ENCODE measurements at places on chromosomes 16 and 17.

DNA sequence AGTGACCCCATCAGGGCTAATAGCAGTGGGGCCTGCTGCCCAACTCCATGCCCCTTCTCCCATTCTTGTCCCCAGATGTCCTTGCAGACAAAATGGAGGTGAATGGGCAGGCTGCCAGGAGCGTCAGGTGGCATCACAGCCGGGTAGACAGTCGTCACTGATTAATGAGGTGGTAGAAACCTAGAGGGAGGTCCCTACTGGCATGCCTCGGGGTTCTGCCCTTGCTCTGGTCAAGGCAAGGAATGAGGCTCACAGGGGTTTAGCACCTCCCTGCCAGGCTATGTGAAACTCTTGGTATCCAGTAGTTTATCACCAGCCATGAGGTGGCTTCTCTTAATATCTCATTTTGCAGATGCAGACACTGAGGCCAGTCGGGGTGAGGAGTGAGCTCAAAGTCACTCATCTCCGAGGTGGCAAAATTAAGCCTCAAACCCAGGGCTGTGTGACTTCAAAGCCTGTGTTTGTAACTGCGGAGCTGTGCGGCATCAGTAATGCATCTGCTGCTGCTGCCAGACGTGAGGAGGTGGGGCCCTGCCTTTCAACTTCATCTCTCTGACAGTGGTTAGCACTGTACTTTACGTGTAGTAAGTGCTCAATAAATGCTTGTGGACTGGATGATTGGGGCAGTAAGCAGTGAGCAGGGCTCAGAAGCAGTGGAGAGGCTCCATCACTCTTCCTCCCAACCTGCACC lies 21.3 kb downstream of the RAI1 start:
- DNase-seq, result no peak

DNA sequence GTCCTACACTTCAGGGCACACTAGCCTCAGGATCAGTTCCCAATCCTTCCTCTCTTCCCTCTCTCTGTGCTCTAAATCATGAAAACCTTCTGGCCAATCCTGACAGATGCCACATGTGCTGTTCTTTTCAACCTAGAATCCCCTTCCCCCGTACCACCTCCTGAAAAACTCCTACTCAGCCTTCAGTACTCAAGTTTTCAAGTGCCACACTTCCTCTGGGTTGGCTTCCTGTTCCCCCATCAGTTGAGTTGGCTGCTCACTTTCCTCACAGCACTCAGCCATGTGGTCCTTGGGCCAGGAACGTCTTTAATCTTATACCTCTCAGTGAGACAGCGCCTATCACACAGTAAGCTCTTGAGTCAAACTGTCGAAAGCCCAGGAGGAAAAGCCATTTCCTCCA lies 3.3 kb downstream of the ASPHD1 start:
- DNase-seq, result no peak

DNA sequence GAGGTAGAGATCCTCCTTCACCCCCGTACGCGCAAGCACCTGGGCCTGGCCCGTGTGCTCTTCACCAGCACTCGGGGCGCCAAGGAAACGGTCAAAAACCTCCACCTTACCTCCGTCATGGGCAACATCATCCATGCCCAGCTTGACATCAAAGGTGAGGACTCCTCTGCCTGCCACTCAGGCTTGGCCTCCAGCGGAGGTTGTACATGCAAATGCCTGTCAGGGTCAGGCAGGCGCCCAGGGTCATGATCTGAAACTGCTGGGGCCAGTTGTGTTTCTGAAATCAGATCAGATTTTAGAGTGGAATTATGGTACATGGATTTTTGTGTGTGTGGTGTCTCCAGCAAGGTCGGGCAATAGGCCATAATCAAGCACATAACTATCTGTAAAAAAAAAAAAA lies 3.8 kb downstream of the SETD1A start:
- no peak for DNase-seq

GRCh38 chr16:1426734-1427471 lies 4.0 kb upstream of the PERCC1 start:
- no peak for DNase-seq

- DNase-seq, result no peak
Measured at GRCh38 chr16:22900863-22901262, 86.9 kb downstream of the HS3ST2 start.

DNA sequence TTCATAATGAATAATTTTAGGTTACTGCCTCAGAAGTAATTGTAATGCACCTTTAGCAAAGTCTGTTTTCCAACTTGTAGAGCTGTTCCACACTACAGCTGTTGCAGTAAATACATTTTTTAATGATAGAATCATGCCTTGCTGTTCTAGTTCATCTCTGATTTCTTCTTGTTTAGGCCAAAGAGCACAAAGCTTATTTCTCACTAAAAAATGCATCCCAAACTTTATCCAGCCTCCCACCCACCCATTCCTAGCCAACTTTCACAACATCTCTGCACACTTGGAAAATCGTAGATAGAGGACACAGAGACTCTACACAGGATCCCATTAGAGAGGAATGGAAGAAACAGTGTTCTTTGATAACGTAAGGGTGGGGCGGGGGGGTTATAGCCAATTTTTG lies 252.2 kb upstream of the DYNLRB2 start:
- no peak for DNase-seq

DNA sequence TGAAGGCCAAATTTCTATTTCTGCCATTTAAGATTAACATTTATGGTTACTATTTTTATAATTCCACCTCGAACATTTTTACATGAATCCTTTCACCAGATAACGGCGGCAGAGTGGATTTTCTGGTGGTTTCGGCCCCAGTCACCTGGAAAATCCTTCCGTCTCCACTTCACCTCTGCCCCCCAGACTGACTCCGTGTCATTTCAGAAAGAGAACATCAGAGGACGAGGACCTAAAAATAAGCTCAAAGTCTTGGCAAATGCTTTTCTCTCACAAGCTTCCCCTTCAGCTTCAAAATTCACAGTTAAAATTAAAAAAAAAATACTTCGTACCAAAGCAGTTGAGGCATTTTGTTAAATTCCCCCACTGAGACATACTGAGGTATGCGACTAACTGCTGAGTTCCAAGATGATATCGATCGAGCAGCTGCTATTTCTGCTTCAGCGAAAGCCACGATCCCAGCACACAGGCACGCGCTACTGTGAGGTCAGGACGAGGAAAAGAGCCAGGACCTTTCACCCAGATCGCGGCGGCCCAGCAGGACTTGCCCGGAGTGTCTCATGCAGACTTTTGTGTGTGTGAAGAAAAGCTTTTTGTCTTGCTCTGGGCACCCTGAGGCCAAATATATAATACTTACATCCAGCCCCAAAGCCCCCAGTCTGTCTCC lies 36.8 kb downstream of the ASPA start:
- no peak for DNase-seq

DNA sequence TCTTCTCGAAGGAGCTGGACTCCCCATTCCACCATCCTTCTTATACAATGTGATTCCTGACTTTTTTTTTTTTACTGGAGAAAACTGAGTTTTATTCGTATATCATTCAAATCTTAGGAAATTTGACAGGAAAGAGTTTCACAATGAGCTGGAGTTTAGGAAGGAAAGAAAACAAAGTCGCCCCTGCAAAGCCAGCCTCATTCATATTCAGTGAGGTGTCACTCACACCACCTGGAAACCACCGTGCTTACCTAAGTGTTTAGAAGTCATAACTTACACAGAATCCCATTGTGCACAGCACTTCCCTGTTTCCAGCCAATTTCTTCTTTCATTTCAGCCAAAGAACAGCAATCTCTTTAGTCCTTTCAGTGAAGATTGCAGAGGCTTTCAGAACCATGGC lies 90.3 kb upstream of the CHMP6 start:
- no peak for DNase-seq

- no peak for DNase-seq
Measured at GRCh38 chr17:63476854-63477479, at the start of gene ACE. ACE (plus strand) TSS chr17:63477061; CDS start chr17:63477095, 34 bp downstream.

GRCh38 chr17:52079496-52079895 lies 79.0 kb downstream of the CA10 start:
- no peak for DNase-seq

DNA sequence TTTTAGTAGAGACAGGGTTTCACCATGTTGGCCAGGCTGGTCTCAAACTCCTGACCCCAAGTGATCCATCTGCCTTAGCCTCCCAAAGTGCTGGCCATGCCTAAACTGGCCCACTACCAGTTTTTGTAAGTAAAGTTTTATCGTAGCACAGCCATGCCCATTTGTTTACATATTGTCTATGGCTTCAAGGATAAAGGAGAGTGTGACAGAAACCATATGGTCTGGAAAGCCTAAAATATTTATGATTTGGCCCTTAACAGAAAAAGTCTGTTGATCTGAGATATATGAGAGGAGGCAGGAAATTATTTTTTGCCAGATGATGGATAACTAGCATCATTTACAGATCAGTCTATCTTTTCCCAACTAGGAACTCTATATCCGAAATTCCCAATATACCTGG lies 4.5 kb downstream of the AKAP10 start:
- no peak for DNase-seq

DNA sequence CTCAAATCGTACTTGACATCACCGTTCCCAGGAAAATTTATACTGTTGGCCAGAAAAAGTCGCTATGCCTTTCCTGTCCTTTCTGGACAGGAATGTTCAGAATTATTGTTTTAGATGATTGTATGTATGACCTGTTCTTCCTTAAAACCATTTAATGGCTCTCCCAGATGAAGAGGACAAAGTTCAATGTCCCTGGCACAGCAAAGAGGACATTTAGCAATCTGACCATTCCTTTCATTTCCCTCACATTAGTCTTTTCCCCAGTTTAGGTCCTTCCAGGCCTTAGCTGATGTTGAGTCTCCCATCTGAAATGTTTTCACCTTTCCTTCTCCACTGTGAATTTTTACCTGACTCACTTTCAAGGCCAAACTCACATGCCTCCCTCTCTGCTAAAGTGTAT lies 938.9 kb downstream of the CDH11 start:
- DNase-seq, result no peak

- peak; percentile 8 for DNase-seq
Measured at GRCh38 chr16:71467810-71468209, 5.8 kb upstream of the ZNF23 start.

- no peak for DNase-seq
Measured at GRCh38 chr16:64004116-64004515, 1117.7 kb downstream of the CDH11 start.

DNA sequence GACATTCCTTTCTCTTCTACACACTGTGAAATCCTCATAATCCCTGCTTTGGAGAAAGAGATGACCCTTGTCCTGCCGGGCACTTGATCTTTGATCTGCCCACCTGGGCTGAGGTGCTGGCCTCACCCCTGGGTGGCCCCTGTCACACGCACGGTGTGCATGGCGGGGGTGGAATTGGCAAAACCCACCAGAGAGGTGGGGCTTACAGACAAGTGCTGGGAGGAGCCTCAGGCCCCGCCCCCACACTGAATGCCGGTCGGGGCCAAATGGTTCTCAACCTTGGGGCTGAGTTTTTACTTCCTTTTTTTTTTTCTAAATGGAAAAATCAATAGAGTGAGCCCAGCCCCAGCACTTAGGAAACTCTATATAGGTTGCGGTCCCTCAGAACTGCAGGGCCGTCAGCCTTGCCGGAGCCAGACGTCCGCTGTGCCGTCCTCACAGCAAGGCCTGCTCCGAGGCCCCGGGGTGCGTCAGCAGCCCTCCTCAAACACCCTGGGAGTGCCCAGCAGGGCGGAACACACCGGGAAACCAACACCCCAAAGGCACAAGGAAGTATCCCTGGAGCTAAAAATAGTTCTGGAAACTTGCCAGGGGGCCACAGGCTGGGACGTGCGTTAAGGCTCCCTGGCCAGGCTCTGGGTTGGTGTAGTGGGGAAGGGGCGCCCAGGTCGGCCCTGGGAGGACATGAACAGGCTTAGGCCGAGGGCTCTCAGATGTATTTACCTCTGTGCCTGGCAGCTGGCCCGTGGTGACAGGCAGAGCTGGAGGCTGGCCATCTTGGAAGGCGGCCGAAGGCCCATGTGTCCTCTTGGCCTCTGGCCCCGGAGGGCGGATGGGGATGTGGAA lies 11.0 kb downstream of the GPRC5C start:
- no peak for DNase-seq

DNA sequence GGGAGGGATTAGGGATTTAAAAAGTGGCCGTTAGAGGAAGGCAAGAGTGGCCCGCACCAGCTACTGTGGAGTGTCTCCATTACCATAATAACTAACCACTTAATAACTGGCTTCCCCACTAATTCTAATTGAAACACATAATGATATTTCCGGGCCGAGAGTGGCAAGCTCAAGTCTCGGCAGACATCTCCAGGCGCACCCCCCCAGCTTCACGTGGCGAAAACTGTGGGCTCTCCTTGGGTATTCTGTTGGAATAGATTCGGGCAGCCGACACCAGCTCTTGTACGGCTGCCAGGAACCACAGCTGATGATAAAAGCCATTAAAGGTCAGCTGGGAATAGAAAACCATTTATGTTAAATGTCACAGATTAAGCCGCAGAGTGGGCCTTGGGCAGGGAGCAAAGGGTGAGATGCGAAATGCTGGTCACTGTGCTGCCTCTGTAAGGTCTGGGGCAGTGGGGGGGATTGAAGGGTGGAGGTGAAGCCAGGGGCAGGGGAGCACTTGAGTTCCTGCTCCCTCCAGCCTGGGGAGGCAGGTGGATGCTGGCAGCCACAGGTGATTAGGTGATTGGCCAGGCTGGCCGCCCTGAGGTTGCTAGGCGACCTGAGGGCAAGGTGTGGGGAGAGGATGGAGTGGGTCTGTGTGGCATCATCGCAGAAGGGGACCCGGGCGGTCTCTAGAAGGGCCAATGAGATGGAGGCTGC lies 115.6 kb upstream of the SDK2 start:
- DNase-seq, result no peak

- no peak for DNase-seq
Measured at GRCh38 chr17:47957591-47958490, at the start of gene PRR15L. PRR15L (minus strand) TSS chr17:47957883; CDS start chr17:47953234, 4,649 bp downstream.

- DNase-seq, result no peak
Measured at GRCh38 chr17:82121246-82121645, 23.2 kb upstream of the FASN start.

GRCh38 chr16:69404275-69404805 lies 18.5 kb upstream of the TERF2 start:
- DNase-seq, result no peak

- no peak for DNase-seq
Measured at GRCh38 chr17:33837281-33837680, 417.8 kb upstream of the CCL2 start.

- no peak for DNase-seq
Measured at GRCh38 chr16:12387311-12387710, 410.8 kb downstream of the SNX29 start.

- no peak for DNase-seq
Measured at GRCh38 chr17:35406568-35406967, 25.7 kb downstream of the SLFN12 start.

GRCh38 chr16:53282975-53283946 lies 151.0 kb upstream of the RBL2 start:
- DNase-seq, result no peak

GRCh38 chr17:64145375-64145750 lies 15.4 kb upstream of the ERN1 start:
- no peak for DNase-seq

GRCh38 chr17:37713028-37713431 lies 31.8 kb downstream of the HNF1B start:
- no peak for DNase-seq

GRCh38 chr16:1923299-1924034 lies 5.3 kb upstream of the HS3ST6 start:
- DNase-seq, result no peak

GRCh38 chr16:85613604-85614337 lies 649 bp downstream of the GSE1 start:
- DNase-seq, result no peak
